Activated CD8-positive, alpha-beta memory T cell treated with anti-CD3 and anti-CD28 coated beads, Interleukin-2, amount 10 ng/mL, durations not matched to agents 7 days and 5 days (primary cell): ENCODE measurements at places on chromosomes 3 and 15.

DNA sequence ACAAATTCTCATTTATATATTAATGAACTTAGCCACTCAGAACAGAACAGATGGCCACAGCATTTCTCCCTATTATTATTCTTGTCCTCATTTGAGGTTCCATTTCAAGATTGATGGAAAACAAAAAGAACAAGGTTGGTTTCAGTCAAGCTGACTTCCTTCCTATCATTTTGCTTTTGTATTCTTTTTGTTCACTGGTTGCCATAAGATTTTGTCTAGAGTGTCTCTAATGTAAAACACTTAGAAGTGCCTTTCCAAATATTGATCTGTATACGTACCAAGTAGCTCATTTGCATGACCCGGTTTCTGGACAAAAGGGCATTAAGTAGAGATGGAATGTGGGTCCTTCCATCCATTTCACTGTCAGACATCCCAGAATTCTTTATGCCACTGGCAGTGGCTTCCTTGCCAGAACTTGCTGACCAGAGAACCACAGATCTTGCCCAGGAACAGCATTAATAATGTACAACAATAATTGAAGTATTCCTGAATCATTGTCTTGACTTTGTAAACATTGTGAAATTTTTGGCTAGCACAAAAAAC is 63.8 kb downstream of the PEX5L start:
- no peak for DNase-seq

GRCh38 chr3:46935168-46935858 is 41.2 kb downstream of the CCDC12 start:
- DNase-seq, result no peak

DNA sequence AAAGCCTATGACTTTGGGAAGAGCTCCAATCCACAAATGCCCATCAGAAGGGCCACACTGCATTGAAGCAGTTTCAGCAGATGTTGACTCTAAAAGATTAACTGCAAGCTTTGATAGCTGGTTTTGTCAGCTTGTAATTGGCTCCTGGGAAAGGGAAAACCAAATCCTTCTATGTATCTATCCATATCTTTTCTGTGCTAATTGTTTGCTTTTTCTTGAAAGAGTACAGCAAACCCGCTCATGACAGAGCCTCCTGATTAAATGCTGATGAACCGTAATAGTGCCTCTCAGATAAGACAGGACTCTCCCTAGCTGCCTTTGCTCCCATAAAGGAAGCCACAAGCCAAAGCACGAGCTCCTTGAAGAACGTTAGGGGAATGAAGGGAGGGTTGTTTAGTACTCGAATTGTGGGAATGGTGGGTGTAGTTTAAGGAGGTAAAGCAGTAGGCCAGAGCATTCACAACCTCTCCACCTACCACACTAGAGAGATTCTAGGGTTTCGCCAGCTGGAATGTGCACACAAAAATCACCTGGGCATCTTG is 33.6 kb upstream of the LRIG1 start:
- DNase-seq, result no peak

- peak; percentile 61 for DNase-seq
Observed at GRCh38 chr3:177427540-177427939, 230.3 kb upstream of the TBL1XR1 start.

GRCh38 chr3:121913305-121913990 is 19.2 kb downstream of the SLC15A2 start:
- no peak for DNase-seq

DNA sequence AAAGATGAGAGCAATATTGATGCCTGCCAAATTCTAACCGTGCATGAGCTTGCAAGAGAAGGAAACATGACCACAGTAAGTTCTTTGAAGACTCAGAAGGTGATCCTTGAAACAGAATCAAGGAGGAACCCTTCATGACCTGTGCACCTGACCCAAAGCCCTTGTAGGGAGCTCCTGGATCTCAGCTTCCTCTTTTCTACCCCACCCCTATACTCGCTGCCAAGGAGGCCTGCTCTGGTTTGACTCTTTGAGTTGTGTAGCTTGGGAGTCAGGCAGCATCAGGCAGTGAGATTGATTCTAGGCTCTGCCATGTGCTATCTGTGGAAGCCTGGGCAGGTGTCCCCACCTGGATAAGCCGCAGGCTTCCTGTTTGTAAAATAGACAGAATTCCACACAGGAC is 10.6 kb downstream of the TTC21A start:
- no peak for DNase-seq

DNA sequence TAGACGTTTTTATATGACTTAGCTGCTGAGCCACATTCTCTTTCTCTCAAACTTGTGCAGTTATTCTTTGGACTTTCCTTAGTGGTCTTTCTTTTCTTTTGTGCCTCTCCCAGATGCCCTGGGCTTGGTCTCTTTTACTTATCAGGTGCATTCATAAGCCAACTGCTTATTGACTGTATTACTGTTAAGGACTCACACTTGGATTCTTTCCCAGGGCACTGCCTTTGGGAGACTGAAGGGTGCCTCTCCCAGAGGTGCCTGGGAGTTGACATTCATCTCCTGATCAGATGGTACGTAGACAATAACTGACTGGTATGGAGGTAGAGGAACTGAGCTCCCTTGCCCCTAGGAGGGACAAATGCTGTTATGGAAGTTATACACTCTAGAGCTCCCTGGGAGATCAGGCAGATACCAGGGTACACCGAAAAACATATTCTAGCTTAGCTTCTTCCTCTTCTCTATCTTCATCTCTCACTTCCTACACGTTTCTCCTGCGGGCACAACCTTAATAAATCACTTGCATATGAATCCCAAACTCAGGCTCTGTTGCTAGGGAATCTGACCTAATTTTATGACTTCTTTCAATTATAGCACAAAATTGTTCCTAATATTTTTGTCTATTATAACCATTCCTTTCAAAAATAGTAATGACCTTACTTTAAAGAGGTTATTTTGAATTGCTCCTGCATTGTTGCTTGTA is 24.7 kb downstream of the PARP15 start:
- no peak for DNase-seq

- no peak for DNase-seq
Observed at GRCh38 chr3:183620252-183620628, 15.2 kb upstream of the KLHL24 start.

GRCh38 chr3:126034481-126035361 is 49.2 kb downstream of the SLC41A3 start:
- peak; percentile 41 for DNase-seq

DNA sequence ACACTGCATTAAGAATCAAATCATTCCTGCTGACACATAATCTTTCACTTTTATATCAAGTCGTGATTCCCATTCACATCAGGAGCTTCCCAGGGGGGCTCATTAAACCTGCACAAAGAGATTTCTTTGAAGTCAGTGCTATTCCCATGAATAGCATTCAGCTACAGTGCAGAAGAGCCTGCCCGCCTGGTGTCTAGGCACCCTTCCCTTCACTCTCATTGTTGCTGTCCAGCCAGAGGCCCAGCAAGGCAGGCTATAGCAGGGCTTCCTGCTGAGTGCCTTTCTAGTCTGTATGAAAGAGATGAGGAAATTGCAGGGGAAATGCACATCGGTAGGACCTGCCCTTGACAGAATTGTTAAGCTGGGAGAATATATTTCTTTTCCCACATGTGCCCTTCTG is 4.5 kb upstream of the GJD2 start:
- no peak for DNase-seq

GRCh38 chr3:15753056-15753710 is 44.6 kb downstream of the ANKRD28 start:
- DNase-seq, result no peak

- DNase-seq, result no peak
Observed at GRCh38 chr3:42236611-42237010, 29.4 kb downstream of the CCK start.

- DNase-seq, result peak; percentile 70
Observed at GRCh38 chr15:88623061-88623460, 1.9 kb downstream of the AEN start.

DNA sequence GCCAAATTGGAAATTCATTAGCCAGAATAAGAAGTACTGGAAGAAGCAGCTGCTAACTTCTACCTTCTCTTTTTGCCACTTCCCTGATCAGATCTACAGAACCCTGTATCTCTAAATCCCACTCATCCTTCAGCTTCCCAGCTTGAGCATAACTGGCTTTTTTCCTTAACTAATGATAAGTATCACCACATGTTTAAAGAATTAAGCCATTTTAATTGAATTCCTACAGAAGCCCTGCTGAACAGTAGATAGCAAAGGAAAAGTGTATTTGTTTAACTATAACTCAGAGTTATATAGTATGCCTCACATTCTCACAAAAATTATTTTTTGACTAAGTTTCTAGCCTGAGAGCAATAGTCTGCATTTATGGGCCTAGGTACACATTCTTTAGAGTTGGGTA is 262.4 kb downstream of the UBE2E2 start:
- DNase-seq, result no peak

DNA sequence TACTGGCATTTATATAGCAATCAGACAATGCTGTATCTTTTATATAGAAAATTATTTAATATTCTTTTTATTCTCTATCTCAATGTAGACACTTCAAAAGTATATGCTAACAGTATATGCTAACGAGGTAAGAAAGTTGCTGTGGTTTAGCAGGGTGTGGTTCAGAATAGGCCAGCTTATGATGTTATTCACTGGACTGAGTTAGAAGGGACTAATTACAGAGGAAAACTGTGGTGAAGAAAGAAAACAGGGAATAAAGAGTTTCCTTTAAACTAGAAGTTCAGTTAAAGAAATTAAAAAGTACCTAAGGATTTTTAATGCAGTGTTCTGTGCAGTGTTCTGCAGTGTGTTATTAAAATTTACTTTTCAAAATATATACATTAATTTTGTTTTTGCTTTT is 59.4 kb downstream of the MYO9A start:
- DNase-seq, result no peak

- no peak for DNase-seq
Observed at GRCh38 chr15:85947936-85948335, 131.7 kb upstream of the AGBL1 start.

DNA sequence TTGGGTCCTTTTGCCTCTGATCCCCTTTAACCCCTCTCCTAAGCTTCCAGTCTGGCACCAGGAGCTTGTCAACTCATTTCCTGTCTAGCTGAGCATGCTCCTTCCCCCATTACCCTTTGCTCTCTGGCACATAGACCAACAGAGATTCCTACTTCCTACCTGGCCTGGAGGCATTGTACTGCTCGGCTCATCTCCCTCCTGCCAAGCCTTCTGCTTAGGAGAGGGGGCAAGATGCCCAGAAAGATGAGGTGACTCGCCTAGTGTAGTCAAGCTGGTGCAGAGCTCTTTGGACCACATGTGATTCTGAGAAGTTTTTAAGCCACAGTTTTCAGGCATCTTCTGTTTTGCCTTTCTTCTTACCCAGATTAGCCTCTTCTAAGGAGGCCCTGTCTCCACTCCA is 95.4 kb downstream of the ZNF621 start:
- no peak for DNase-seq

- no peak for DNase-seq
Observed at GRCh38 chr15:57921371-57921770, 144.1 kb downstream of the ALDH1A2 start.

GRCh38 chr15:34147371-34148140 is 45.7 kb downstream of the PGBD4 start:
- DNase-seq, result no peak

- DNase-seq, result peak; percentile 72
Observed at GRCh38 chr3:57983734-57984518, 24.3 kb upstream of the FLNB start.

DNA sequence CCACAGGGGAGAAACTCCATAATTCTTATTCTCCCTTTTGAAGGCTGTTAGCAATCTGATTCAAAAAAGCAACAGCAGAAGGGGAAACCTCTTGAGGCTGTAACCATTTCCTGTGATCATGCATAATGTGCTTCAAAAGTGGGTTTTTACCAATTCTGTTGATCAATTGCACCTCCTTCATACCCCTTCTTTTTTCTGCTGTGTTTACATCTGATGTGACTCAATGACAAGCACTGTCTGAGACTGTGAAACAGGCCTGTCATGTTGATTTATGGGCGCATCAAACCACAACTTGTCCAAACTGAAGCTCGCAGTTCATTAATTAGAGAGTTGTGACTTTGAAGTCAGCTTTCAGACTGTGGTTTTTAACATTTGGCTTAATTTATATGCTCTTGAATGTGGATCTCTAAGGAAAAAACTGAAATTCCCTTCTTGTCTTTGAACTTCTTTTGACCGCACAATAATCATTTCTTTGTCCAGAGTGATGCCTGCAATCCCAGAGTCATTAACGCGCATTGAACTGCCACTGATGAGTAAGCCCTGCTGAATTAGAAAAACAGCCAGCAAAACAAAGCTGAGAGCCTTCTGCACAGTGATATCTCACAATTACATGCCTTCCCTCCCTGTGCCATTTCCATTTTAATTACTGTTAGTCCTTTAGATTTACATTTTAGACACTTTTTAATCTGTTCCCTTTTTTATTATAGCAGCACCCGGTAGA is 532.8 kb downstream of the FOXP1 start:
- DNase-seq, result peak; percentile 69

DNA sequence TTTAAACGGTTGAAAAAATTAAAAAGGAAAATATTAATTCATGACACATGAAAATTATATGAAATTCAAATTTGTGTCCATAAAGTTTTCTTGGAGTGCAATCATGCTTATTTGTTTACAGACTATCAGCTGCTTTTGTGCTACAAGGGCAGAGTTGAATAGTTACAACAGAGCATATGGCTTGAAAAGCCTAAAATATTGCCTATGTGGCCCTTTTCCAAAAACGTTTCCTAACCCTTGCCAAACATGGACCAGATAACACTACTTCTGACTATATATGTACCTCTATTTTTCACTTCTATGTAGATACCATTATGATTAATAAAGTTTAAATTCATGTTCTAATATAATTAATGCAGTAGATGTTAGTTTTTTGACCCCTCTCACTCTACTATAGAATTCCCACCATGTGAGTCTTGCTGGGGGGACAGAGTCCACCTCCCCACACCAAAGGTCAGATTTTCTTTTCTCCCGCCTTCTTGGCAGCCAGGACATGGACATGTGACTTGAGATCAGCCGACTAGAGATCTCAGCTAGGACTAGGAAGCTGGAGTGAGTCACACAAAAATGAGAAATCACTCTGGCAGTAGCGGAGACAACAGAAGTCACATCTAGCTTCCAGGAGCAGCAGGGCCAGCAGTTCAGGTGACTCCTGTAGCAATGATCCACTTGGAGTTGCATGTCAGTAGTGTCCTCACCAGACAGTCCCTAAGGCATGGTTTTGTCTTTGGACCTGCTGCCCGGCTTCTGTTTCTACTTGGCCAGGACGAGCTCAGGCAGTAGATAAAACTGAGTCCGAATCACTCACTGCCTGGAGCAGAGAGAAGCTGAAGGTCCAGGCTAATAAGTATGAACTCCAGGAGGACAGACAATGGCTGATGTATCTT is 22.4 kb downstream of the CIAO2A start:
- DNase-seq, result no peak

DNA sequence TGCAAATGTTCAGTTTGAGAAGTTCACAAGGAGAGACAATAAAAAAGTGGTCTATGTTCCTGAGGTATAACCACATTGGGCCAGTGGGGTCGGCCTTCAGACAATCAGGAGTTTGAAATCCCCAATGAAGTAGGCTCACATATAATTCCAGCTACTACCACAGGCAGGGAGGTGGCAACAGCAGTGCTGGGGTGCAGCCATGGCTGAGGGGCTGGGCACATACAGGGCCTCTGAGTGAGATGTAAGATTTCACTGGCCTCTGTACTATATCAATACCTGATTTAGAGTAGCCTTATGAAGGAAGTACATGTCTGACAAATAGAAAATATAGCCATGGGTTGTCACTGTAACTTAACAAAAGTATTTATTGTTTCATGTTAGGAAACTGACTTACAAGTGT is 402.2 kb downstream of the TBC1D5 start:
- no peak for DNase-seq
